ENCODE measurements at places on chromosomes 11 and 22.
A peak's percentile ranks its signal among the peaks of the same experiment; 100 is the strongest.

GRCh38 chr11:130031945-130032344, 29.3 kb upstream of the PRDM10 start:
- no peak for DNase-seq

DNA sequence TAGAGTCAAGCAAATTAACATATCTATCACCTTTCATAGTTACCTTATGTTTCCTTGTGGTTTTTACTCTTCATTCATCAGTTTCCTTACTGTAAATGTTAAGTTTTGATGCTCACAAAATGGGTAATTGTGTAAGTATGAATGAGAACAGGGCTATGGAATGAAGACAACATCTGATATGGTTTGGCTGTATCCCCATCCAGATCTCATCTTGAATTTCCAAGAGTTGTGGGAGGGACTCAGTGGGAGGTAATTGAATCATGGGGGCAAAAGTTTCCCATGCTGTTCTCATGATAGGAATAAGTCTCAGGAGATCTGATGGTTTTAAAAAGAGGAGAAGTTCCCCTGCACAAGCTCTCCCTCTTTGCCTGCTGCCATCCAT, 107.6 kb downstream of the CCDC34 start:
- no peak for DNase-seq

DNA sequence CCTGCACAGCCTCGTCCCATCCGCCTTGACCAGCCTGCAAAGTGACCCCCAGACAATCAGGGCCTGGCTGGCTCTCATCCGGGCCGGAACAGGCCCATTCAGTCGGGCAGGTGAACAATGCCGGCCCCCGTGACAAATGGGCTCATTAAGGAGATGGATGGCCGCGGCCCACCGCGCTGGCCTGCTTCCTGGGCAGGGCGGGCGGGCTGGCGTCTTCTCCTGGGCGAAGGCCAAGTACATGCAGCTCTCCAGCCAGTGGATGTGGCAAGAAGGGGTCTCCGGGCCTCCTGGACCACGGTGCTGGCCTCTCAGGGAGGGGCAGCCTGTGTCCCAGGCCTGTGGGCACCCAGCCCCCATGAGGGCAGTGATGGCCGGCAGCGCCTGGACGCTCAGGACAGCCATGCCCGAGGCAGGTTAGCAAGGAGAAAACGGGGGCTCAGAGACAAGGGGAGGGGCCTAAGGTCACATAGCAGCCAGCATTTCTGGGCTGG, 1022.8 kb downstream of the BRD1 start:
- DNase-seq, result no peak

DNA sequence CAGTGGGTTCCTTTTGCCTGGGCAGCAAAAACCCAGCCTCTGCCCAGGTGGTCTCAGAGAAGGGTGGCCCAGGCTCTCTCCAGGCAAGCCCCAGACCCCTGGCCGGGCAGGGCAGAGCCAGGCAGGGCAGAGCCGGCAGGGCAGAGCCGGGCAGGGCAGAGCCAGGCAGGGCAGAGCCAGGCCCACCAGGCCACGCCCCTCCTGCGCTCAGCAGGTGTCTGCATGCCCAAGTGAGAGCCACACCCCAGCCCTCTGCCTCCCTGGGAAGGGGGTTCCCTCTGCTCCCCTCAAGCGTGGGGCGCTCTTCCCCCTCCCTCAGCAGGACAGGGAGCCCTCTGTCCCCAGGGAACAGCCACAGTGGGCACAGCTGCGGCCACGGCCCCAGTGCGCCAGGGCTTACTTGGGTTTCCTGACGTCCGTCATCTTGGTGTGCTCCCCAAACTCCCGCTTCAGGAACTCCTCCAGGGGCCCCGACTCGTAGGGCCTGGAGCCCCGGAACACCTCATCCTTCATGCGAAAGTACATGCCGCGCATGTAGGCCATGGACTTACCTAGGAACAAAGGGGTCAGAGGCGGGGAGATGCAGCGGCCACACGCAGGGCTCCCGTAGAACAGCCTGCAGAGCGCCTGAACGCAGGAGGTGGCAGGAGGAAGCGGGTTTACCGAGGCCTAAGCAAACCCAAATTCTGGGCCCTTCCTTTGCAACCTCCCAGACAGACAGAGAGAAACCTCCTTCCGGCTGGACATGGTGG, 10.1 kb upstream of the BAIAP2L2 start:
- no peak for DNase-seq

DNA sequence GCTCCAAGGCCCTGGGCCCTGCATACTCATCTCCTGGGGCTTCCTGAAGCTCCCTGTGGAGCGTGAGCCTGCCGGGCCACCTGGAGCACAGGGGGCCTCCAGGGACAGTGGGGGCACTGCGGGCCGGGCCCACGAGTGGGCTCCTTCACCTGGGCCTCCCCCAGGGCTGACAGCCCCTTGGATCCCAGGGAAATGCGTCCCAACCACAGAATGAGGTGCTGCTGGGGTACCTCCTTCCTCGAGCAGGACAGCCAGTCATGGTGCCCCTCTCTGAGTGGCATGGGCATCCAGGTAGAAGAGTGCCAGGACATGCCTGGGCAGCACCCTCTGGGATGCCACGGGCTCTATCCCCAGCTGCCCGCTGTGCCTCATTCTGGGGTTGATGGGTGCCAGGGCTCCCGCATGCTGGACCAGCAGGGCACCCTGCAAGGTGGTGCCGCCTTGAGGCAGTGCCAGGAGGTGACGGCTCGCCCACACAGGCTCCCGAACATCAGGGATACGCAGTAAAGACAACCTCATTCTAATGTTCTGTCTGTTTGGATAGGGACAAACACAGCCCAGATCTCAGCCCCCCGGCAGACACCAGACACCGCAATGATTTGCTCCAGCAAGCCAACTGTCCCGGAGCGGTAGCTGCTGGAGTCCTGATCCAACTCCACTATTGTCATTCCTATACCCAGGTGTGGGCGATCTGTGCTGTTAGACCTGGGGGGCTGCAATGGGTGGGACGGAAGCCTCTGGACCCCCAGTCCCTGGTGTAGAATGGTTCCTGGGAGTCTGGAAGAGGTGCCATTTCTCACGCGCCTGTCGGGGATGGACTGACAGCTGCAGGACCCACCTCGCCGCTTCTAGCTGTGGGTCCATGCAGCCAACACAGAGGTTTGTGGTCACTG, 25.8 kb downstream of the KRTAP5-5 start:
- DNase-seq, result peak; percentile 35

- peak; percentile 79 for DNase-seq
Measured at GRCh38 chr11:44568658-44569473, 3.4 kb downstream of the CD82 start.

GRCh38 chr11:130115218-130115617, 44.4 kb upstream of the ST14 start:
- no peak for DNase-seq

DNA sequence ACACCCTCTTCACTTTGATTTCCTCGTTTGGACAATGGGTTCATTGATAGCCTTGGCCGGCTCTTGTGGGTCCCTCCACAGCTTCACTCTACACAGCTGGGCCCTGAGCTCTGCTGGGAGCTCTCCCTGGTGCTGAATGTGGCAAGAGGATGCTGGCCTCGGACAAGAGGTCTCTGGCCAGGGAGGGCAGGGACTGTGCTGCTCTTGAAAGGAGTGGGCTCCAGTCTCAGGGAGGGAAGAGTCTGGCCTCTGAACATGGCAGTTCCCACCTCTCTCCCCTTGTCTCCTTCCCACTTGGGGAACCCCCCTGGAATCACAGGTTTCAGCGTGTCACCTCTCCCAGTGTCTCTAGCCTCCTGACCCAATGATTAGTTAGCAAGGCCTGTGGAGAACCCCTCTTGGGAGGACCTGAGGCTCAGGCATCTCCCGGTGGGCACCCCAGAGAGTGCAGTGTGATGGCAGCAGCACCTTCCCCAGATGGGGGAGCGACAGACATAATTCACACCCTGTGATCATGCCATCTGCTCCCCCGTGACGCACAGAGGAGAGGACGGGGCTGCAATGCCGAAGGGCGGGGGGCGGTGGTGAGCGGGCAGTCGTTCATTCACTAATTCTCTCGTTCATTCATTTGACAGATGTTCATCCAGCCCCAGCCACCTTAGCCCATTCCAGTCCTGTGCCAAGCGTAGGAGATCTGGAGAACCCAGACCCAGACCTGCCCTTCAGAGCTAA, 2.8 kb upstream of the CABP7 start:
- DNase-seq, result peak; percentile 80

DNA sequence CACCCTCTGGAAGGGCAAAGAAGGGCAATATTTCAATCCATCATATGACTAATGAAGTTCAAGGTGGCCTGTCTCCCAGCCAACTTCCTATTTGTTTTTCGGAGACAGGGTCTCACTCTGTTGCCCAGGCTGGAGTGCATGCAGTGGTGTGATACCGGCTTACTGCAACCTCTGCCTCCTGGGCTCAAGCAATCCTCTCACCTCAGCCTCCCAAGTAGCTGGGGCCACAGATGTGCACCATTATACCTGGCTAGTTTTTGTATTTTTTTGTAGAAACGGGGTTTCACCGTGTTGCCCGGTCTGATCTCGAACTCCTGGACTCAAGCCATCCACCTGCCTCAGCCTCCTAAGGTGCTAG, 13.4 kb downstream of the ABTB2 start:
- no peak for DNase-seq

- no peak for DNase-seq
Measured at GRCh38 chr11:96179905-96180304, 163.1 kb downstream of the MAML2 start.

DNA sequence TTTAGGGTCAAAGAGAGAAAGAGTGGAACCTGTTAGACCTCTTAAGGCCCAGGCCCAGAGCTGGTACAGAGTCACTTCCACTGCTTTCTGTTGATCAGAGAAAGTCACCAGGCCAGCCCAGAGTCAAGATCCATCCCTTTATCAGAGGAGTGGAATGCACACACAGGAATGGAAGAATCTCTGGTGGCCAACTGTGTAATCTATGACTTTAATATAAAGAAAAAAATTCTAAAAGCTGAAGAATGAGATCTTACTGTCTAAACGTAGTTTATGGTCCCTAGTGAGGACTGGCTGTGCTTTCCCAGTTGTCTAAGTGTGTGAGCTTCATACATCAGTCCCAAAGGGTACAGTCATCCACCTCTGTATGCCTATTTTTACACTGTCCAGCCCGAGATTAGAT, 51.0 kb downstream of the PPFIBP2 start:
- DNase-seq, result no peak

DNA sequence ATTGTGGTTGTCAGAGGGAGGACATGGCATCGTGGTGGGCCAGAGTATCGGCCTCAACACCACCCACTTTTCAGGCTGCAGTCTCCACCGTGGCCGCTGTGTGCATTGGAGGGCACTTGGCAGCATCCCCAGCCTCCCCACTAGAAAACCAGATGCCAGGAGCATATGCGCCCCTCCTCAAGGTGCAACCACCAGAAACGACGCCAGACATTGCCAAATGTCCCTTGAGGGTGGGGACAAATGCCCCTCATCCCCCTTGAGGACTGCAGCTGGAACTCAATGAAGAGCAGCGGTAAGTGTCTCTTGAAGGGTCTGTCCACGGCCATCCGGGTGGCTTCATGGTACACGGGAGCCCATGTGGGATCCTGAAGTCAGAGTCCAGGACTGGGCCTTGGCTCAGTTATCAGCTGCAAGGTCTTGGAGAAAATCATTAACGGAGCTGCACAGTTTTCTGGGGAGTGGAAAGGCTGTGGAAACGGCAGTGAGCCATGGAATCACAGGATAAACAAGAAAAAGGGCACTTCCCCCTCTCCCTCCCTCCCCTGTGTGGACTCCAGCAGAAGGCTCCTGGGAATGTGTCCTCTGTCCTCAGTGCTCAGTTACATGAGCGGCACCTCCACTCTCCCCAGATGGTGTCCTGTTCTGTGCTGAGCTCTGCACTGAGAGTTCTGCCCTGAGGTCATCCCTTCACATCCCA, 324.4 kb upstream of the B3GAT1 start:
- no peak for DNase-seq

DNA sequence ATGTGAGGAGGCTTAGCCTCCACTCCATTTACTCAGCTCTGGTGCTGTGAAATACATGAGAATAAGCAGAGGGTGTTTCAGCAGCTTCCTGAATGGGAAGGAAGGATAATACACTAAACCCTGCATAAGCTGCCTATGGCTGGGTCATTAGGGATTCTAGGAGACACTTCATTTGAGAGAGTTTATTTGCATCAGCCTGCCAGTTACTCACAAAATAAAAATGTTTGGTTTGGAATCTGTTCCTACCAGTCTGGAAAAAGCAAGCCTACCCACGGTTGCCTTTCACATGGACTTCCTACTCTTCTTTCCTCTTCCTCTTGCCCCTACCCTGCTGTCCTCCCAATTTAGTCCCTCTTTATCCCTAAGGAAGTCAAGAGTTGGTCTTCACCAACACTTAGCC, 20.5 kb downstream of the SLC1A2 start:
- no peak for DNase-seq

DNA sequence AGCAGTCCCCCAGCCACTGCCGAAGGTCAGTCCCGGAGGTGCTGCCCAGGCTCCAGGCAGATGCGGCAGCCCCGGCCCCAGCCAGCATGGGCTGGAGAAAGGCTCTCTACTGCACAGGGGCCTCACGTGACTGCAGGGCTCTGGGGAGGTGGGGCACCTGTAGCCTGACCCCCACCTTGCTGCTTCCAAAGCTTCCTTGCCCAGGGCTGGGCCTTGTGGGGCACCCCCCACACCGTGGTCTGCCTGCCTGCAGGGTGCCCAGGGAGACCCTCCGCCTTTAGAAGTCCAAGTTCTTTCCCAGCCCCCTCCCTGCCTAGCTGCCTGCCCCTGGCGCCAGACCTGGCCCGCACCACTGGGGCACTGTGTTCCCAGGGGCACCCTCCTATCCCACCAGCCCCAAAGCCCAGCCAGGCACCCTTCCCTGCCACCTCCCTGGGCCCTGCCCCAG, 28.4 kb upstream of the TXNRD2 start:
- DNase-seq, result no peak

DNA sequence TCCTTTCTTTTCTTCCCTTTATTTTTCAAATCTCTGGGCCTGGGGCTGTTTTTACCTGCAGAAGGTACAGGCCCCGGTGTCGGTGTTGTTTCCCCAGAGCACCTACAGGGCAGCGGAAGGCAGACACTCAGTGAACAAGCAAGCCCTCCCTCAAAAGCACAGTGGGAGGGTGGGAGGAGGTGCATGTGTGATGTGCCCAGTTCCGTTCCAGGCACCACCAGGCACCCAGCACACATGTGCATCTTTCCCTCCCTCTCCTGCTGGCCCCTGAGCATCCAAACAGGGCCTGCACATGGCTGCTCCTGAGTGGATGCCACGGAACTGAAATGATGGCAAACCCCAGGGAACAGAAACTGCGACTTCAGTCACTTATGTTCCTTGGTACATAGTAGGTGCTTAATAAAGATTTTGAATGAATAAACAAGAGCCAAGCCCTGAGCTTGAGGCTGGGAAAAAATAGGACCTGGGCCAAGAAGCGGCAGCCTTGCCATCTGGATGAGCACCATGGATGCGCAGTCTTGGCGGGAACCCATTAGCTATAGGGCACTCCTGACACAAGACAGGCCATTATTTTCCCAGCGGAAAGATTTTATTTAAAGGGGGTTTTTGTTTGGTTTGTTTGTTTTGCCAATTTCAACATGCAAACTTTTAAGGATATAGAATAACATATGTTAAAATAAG, 47.8 kb downstream of the ARRB1 start:
- DNase-seq, result no peak

DNA sequence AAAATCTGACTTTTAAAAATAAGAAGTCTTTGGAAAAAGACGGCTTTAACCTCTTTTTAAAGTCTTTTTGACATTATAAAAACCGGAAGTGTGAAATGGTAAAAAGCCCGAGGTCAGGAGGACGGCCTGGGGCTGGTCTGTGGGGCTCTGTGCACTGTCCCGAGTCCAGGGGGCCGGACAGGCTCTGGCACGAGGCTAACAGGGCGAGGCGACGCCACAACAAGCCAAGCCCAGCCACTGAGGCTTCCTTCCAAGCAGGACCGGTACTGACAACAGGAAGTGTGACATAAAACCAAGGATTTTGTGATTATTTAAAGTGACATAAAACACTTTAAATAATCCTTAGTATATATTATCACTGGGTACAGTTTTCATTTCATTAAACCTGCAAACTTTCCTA, 39.2 kb downstream of the BRD1 start:
- DNase-seq, result peak; percentile 79

All from sciatic nerve (tissue), 2 donors.